SJSA1 (cell line): ENCODE measurements at places on chromosomes 1 and 21. TPM values are rescaled to one million over a fixed set of nuclear protein-coding genes. Genes with fewer than 3 reads are reported as not detected.

DNA sequence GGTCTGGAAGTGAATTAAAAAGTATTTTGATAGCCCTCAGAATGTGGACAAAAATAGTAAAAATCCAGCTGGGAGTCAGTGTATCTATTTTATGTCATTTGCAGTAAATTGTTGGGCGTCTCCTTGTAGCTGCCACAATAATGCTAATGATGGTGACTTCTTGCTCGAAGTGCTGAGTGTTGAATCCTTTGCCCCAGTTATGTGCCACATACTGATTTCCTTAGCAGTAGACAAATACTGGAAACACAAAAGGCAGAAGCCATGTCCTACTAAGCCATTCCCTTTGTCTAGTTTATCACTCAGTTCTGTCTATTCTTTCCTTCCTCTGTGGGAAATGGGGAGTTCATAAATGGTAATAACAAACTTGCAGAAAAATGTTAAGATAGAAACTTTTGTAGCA lies 70.7 kb upstream of the CXADR start:
- no peaks in the 10 kb centered on the region for H3K36me3 ChIP-seq
- H3K27ac ChIP-seq: no peak overlapping the region
- DNase-seq: no peak
- no peaks in the 10 kb centered on the region for H3K27me3 ChIP-seq
- H3K4me3 ChIP-seq: no peak overlapping the region

DNA sequence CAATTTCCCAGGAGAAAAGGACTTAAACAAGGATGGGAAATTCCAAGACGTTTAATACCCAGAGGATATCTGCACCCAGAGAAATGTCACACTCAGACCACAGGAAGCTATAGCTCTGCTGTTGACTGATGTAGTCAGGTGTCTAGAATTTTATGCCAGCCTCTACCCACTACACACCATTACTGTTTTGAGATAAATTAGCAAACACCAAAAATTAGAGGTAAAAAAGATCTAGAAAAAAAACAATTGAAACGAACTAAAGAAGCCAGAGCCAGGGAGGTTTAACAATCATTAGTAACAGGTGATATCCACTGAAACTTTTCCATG lies 519.9 kb downstream of the SMYD3 start:
- peaks cover 27% of the 10 kb centered on the region for H3K4me1 ChIP-seq
- no peak overlapping the region for H3K27ac ChIP-seq
- H3K27me3 ChIP-seq: no peaks in the 10 kb centered on the region
- H3K36me3 ChIP-seq: no peaks in the 10 kb centered on the region
- no peak overlapping the region for H3K4me3 ChIP-seq

DNA sequence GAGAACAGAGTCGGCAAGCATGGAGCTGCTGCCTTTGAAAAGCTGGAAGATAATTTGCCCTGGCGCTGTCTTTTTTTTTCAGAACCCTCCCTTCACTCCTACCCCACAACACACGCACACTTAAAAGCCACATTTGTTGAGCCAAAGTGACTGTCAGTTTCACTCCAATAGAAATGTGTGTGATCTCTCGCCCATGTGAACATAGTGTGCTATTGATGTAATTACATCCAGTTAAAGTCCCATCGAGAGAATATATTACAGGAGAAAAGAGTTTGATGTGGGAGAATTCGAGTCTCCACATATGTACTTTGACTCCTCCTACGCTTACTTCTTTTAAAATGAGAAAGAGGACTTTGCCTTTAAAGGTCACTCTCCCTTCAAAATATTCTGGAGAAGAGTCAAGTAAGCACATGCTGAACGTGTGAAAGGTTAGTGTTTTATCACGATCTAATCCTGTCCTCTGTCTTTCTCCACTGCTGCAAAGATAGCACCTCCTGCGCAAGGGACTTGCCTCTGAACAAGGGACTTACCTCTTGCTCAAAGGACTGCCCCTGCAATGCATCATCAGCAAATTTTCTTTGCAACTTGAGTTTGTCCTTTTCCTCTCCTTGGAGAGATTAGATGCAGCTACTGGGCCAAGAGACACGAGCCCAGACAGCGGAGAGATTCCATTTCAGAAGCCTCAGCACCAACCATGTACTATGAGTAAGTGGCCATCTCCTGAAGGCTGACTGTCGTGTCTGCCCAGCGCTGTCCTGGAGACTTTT lies 613.9 kb downstream of the PTPRU start:
- no peak for DNase-seq
- no peaks in the 10 kb centered on the region for H3K36me3 ChIP-seq
- no peak overlapping the region for H3K4me3 ChIP-seq
- peaks cover 11% of the 10 kb centered on the region for H3K4me1 ChIP-seq

The PPM1J gene
- not detected in 2 replicates for total RNA-seq

DNA sequence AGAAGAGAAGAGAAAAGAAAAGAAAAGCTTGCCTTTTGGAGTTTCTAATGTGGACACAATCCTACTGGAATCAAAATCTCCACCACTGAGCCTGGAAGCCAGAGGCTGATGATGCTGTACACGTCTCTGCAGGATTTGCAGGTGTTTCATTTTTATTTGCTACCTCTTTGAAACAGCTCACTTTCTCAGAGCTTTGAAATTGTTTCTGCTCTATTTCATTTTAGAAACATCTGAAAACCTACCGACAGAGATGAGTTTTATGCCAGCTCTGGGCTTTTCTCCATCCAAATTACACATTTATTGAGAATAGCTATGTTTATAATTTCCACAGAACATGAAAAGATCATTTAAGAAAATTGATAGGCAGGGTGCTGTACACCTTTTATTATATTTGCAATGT lies 46.2 kb downstream of the URB2 start:
- no peak overlapping the region for H3K4me3 ChIP-seq
- no peaks in the 10 kb centered on the region for H3K4me1 ChIP-seq
- H3K27me3 ChIP-seq: no peaks in the 10 kb centered on the region
- DNase-seq: no peak
